Suprapubic skin (tissue), 4 donors: ENCODE measurements at places on chromosomes 2 and 18. TPM values are rescaled to one million over a fixed set of nuclear protein-coding genes. Genes with fewer than 3 reads are reported as not detected.

The TLX2 gene
- total RNA-seq, result not detected

The ALKAL2 gene
- 4.0 TPM for total RNA-seq

The RFX8 gene
- total RNA-seq, result not detected

The DLGAP1 gene
- not detected for total RNA-seq

The MATN3 gene
- 0.34 TPM for total RNA-seq

The TMEFF2 gene
- not detected for total RNA-seq

The MPPE1 gene
- total RNA-seq, result 84.2 TPM

The NMS gene
- not detected for total RNA-seq

The DRC1 gene
- 0.26 TPM for total RNA-seq

The DNAJC5G gene
- not detected for total RNA-seq

The CYP1B1 gene
- 19.6 TPM for total RNA-seq

The FBXO11 gene
- total RNA-seq, result 49.2 TPM

The L3MBTL4 gene
- total RNA-seq, result 12.9 TPM

The ATP6V1C2 gene
- 816 TPM for total RNA-seq

The PLEKHH2 gene
- total RNA-seq, result 6.8 TPM

The CHST10 gene
- total RNA-seq, result 3.6 TPM

The CFAP65 gene
- not detected for total RNA-seq

The COLEC12 gene
- total RNA-seq, result 5.1 TPM

The RBM43 gene
- 1.9 TPM for total RNA-seq

The RTP5 gene
- total RNA-seq, result not detected

The FAP gene
- total RNA-seq, result 4.5 TPM

The AMER3 gene
- not detected for total RNA-seq

The ZBTB7C gene
- total RNA-seq, result 46.2 TPM

The PARD6G gene
- total RNA-seq, result 97.6 TPM

The SAG gene
- not detected for total RNA-seq

The REG3A gene
- 1.8 TPM for total RNA-seq

The GCFC2 gene
- total RNA-seq, result 37.7 TPM

The MARCO gene
- 1.0 TPM for total RNA-seq

The MEP1B gene
- not detected for total RNA-seq

The PID1 gene
- total RNA-seq, result 19.2 TPM

The TTC39C gene
- 78.9 TPM for total RNA-seq

The PLGLB1 gene
- total RNA-seq, result not detected

The CKAP2L gene
- 1.7 TPM for total RNA-seq

The ARHGAP15 gene
- 6.0 TPM for total RNA-seq

The ANO7 gene
- total RNA-seq, result 1.4 TPM

The HEATR5B gene
- total RNA-seq, result 25.6 TPM

The OTOS gene
- not detected for total RNA-seq

The PROKR1 gene
- 0.24 TPM for total RNA-seq

The GAL3ST2 gene
- total RNA-seq, result not detected

The GPD2 gene
- total RNA-seq, result 62.3 TPM

The KCNIP3 gene
- total RNA-seq, result 12.7 TPM

The CCDC148 gene
- total RNA-seq, result not detected

The ING5 gene
- total RNA-seq, result 40.6 TPM

The CD302 gene
- total RNA-seq, result 13.9 TPM

The HNMT gene
- total RNA-seq, result 16.7 TPM

The CD226 gene
- 0.05 TPM for total RNA-seq

The LRRC30 gene
- total RNA-seq, result not detected

The GORASP2 gene
- 59.8 TPM for total RNA-seq

The STEAP3 gene
- 19.9 TPM for total RNA-seq

The SERPINB11 gene
- total RNA-seq, result 0.45 TPM

The CNGA3 gene
- total RNA-seq, result not detected

The ENOSF1 gene
- total RNA-seq, result 31.8 TPM

The OTX1 gene
- 19.7 TPM for total RNA-seq

The DSG4 gene
- total RNA-seq, result 3.2 TPM

The TGFA gene
- 45.4 TPM for total RNA-seq

The DIPK1C gene
- total RNA-seq, result 4.1 TPM

The ANKRD30BL gene
- total RNA-seq, result not detected
